Endothelial cell of umbilical vein (primary cell): ENCODE measurements at places on chromosomes 2 and 18. TPM values are rescaled to one million over a fixed set of nuclear protein-coding genes. Genes with fewer than 3 reads are reported as not detected.

DNA sequence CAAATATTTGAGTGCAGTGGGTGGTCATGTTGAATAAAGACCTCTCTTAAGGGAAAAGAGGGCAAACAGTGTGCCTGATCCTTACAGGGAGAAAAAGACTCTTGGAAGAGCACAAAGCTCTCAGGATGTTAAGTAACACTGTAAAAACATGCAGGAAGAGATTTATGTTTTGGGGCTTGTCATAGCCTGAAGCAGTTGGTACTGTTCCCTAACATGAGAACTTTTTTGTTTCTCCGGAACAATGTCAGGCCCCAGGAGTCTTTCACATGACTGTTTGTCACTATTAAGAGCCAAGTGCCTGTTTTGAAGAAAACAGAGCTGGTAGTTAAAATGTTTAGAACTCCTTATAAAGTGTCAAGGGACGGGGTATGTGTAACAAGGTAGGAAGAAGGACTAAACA is 83.7 kb upstream of the B3GNT2 start:
- H3K36me3 ChIP-seq, result no peaks in the 10 kb centered on the region
- H3K27ac ChIP-seq, result no peak overlapping the region
- no peak overlapping the region for H3K4me3 ChIP-seq
- H3K27me3 ChIP-seq, result no peaks in the 10 kb centered on the region
- H3K4me1 ChIP-seq, result peaks cover 4% of the 10 kb centered on the region

- H3K27me3 ChIP-seq, result no peaks in the 10 kb centered on the region
- H3K4me1 ChIP-seq, result no peaks in the 10 kb centered on the region
- no peaks in the 10 kb centered on the region for H3K36me3 ChIP-seq
- no peak overlapping the region for H3K27ac ChIP-seq
These were observed 198.3 kb downstream of the PIEZO2 start for GRCh38 chr18:10950876-10951630.

GRCh38 chr18:30623401-30624065 is 419.0 kb downstream of the DSC3 start:
- H3K27me3 ChIP-seq, result no peaks in the 10 kb centered on the region
- no peaks in the 10 kb centered on the region for H3K36me3 ChIP-seq
- no peaks in the 10 kb centered on the region for H3K4me1 ChIP-seq
- DNase-seq, result no peak

DNA sequence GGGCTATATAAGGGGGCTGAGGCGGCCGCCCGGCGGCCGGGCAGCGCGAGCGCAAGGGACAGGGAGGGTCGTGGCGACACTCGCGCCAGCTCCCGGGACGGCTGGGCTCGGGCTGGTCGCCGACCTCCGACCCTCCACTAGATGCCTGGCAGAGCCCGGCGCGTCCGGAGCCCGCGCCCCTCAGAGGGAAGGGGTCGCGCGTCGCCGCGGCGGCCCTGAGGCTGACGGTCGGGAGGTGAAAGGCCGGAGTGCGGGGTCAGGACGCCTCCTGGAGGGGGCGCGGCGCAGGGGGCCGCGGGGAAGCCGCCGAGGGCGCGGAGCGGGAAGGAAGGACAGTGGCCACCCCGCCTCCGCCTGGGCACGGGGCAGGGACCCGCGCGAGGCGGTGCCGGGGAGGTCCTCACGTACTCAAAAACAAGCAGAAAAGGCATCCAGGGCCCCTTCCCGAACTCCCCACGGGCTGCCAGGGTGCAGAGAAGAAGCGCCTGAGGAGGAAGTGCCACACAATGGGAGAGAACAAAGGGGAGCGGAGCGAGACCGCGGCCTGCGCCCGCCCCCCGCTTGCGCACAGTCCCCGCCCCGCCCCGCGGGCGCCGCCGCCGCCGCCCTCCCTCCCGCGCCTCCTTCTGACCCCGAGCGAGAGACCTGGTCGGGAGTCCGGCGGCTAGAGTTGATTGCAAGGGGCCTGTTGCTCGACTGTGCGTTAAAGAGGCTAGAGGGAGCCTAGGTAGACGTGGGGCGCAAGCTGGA is 776 bp upstream of the KLF7 start:
- H3K27me3 ChIP-seq, result no peaks in the 10 kb centered on the region
- H3K4me1 ChIP-seq, result peaks cover 24% of the 10 kb centered on the region
- H3K36me3 ChIP-seq, result no peaks in the 10 kb centered on the region
- peak overlapping the region; percentile 97 for H3K27ac ChIP-seq
- peak overlapping the region; percentile 59 for H3K4me3 ChIP-seq

Gene MAP2
- 19.3 and 19.4 TPM in 2 replicates for polyA plus RNA-seq

GRCh38 chr2:59888015-59888414 is 665.4 kb downstream of the BCL11A start:
- DNase-seq, result no peak
- no peaks in the 10 kb centered on the region for H3K27me3 ChIP-seq
- no peaks in the 10 kb centered on the region for H3K36me3 ChIP-seq
- no peaks in the 10 kb centered on the region for H3K4me1 ChIP-seq
- H3K4me3 ChIP-seq, result no peak overlapping the region
- no peak overlapping the region for H3K27ac ChIP-seq

- peaks cover 17% of the 10 kb centered on the region for H3K4me1 ChIP-seq
- no peak overlapping the region for H3K27ac ChIP-seq
- DNase-seq, result no peak
- H3K27me3 ChIP-seq, result no peaks in the 10 kb centered on the region
- peak overlapping the region; percentile 61 for H3K4me3 ChIP-seq
- no peaks in the 10 kb centered on the region for H3K36me3 ChIP-seq
These were observed 652 bp downstream of the SH3YL1 start for GRCh38 chr2:263022-263738.

- no peaks in the 10 kb centered on the region for H3K4me1 ChIP-seq
- no peak overlapping the region for H3K27ac ChIP-seq
- H3K27me3 ChIP-seq, result no peaks in the 10 kb centered on the region
These were observed 9.1 kb downstream of the CNNM4 start for GRCh38 chr2:96769814-96770213.

Gene ALK
- not detected in 2 replicates for polyA plus RNA-seq

- no peaks in the 10 kb centered on the region for H3K36me3 ChIP-seq
- no peak for DNase-seq
- H3K27me3 ChIP-seq, result no peaks in the 10 kb centered on the region
These were observed 64.3 kb upstream of the STAT1 start for GRCh38 chr2:191078165-191078867.

- peaks cover 52% of the 10 kb centered on the region for H3K4me1 ChIP-seq
- H3K27ac ChIP-seq, result peak overlapping the region; percentile 72
- DNase-seq, result peak; percentile 69
- H3K36me3 ChIP-seq, result no peaks in the 10 kb centered on the region
- no peaks in the 10 kb centered on the region for H3K27me3 ChIP-seq
- H3K4me3 ChIP-seq, result peak overlapping the region; percentile 17
These were observed 4.2 kb upstream of the SP100 start for GRCh38 chr2:230411570-230412370.

- peaks cover 25% of the 10 kb centered on the region for H3K4me1 ChIP-seq
- no peak for DNase-seq
- H3K27ac ChIP-seq, result no peak overlapping the region
- no peaks in the 10 kb centered on the region for H3K27me3 ChIP-seq
These were observed 158.6 kb downstream of the DYSF start for GRCh38 chr2:71611781-71612527.

Gene ATP6V1B1
- 0.35 TPM in 1 of 2 replicates, not detected in the other for polyA plus RNA-seq

DNA sequence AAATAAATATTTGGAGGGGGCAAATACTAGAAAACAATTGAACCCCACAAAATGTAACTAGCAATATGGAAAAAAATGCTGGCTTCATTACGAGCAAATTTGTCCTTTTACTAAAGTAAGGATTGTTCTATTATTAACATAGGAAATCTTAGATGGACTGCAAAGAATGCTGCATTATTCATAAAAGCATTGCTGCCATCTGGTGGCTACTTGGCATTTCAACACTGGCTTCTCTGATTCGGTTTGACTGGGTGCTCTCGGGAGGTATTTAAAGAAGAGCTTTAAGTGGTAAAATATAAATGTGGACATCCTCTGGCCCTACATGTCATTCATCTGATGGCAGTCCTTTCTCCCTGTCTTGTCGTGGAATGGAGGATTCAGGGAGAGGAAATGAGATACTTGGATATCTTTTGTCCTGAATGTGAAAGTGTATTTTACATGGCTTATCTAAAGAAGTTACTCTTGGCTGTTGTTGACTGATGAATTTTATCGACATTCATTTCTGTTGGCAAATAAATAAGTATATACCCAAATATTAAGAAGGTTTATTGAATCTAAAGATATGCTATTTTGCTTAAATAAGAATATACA is 130.2 kb downstream of the ARHGAP15 start:
- H3K4me1 ChIP-seq, result peaks cover 12% of the 10 kb centered on the region
- H3K4me3 ChIP-seq, result no peak overlapping the region
- DNase-seq, result peak; percentile 73
- no peaks in the 10 kb centered on the region for H3K36me3 ChIP-seq
- no peaks in the 10 kb centered on the region for H3K27me3 ChIP-seq
- H3K27ac ChIP-seq, result no peak overlapping the region

DNA sequence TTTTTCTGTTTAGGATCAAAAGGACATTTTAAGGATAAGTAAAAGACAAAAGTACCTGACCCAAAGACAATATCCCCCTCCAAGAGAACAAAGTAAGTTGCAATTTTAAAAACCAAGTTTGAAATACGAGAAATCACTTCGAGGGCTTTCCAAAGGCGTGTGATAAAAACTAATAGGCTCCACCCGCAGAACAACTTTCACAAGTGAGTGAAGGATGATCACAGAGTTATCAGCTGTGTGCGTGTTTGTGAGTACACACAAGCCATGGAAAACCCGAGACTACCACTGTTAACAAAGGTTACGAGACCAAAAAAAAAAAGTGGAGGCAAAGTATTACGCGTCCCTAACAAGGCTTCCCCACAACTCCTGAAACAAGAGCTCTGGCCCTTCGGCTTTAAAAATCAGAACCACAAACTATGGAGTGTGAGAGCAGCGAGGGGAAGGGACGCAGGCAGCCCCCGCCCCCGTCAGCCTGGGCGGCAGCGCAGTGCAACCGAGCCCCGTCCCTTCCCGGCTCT is 719 bp downstream of the SMAD2 start:
- H3K27me3 ChIP-seq, result peaks cover 6% of the 10 kb centered on the region
- peaks cover 18% of the 10 kb centered on the region for H3K4me1 ChIP-seq
- H3K27ac ChIP-seq, result peak overlapping the region; percentile 51
- no peaks in the 10 kb centered on the region for H3K36me3 ChIP-seq

DNA sequence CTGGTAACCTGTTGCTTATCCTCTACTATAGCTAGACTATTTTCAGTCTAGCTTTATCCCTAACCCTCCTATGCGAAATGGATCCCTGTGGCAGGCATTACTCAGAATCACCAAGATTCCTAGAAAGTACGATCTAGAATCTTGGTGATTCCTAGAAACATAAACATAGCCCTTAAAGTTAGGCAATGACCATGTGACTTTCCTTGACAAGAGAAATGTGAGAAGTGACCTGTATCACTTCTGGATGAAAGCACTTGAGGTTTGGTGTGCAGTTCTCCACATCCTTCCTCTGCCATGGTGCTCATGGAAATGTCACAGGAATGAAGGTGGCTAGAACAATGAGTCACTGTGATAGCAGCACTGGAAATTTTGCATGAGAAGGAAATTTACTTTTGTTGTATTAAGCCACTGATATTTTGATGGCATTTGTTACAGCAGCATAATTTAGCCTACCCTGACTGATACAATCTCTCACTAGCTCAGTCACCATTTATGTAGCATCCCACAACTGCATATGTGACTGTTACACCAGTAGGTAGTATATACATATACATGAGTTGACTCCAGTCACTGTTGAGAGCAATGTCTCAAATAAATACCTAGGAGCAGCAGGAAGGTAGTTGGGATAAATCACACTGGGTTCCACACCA is 68.3 kb upstream of the MAPRE2 start:
- no peak overlapping the region for H3K27ac ChIP-seq
- H3K36me3 ChIP-seq, result no peaks in the 10 kb centered on the region
- no peak for DNase-seq
- peaks cover 11% of the 10 kb centered on the region for H3K4me1 ChIP-seq

Gene SSB
- 18.5 and 36.1 TPM in 2 replicates for polyA plus RNA-seq

- no peaks in the 10 kb centered on the region for H3K4me1 ChIP-seq
- DNase-seq, result no peak
- no peaks in the 10 kb centered on the region for H3K36me3 ChIP-seq
These were observed 21.4 kb upstream of the PLEKHM3 start for GRCh38 chr2:208046686-208047085.

GRCh38 chr2:147135376-147135775 is 709.5 kb upstream of the ACVR2A start:
- H3K36me3 ChIP-seq, result no peaks in the 10 kb centered on the region
- H3K27ac ChIP-seq, result no peak overlapping the region
- no peaks in the 10 kb centered on the region for H3K27me3 ChIP-seq
- no peak overlapping the region for H3K4me3 ChIP-seq
- DNase-seq, result no peak

DNA sequence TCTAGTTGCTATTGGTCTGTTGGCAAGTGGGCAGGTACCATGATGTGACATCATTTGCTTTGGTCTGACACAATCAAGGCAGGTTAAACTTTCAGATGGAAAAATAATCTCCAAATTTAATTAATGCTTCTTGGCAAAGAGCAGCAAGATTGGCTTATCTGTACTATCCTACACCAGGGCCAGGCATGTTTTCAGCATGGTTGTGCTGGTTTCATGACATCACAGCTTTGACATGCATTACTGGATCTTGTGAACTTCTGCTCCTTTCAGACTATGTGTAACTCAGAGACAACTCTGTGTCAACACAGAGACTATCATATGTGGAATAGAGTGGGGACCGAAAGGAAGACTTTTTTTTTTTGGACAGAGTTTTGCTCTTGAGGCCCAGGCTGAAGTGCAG is 520.5 kb downstream of the TDRD15 start:
- no peak for DNase-seq
- H3K27ac ChIP-seq, result no peak overlapping the region
- no peaks in the 10 kb centered on the region for H3K36me3 ChIP-seq
- H3K4me3 ChIP-seq, result no peak overlapping the region

DNA sequence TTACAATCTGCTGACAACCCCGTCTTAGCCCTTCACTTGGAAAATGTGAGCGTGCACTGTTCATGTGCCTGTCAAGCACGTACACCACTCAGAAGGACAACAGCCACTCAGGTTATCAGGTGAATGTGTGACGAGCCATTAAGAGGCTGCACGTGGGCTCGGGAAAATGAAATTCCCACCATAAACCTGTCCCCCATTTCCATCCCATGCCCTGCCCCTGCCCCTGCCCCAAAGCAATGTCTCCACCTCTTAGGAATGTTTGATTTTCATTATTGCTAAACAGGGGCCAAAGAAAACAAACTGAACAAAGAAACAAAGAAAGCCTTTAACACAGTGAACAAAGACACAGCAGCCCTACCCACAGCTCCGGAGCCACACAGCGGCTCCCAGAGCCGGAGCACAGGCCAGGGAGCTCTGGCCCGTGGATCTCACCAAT is 90.5 kb downstream of the TMEM18 start:
- H3K27me3 ChIP-seq, result no peaks in the 10 kb centered on the region
- no peaks in the 10 kb centered on the region for H3K36me3 ChIP-seq
- H3K4me1 ChIP-seq, result no peaks in the 10 kb centered on the region
- DNase-seq, result no peak
- no peak overlapping the region for H3K27ac ChIP-seq

- H3K4me1 ChIP-seq, result no peaks in the 10 kb centered on the region
- no peak for DNase-seq
- H3K36me3 ChIP-seq, result no peaks in the 10 kb centered on the region
- H3K4me3 ChIP-seq, result no peak overlapping the region
- no peak overlapping the region for H3K27ac ChIP-seq
These were observed 283.2 kb downstream of the INSIG2 start for GRCh38 chr2:118371515-118371914.

DNA sequence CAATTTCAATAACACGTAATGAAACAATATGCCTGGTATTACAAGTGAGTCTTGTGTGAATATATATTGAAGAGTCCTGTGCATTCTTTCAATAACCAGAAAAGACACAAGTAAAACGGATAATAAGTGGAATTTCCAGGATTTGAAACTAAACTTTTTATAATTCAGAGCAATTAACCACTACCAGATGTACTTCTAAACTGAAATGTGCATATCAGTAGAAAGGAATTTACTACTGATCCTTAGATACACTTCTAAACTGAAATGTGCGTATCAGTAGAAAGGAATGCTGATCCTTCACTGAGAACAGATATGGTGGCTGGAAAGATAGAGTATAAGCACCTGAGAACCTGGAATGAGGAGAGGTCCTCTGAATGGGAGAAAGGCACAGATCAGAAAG is 470.9 kb upstream of the SPHKAP start:
- no peak for DNase-seq
- H3K27ac ChIP-seq, result no peak overlapping the region
- no peaks in the 10 kb centered on the region for H3K4me1 ChIP-seq
- no peaks in the 10 kb centered on the region for H3K27me3 ChIP-seq
